ENCODE measurements at places on chromosomes 11 and 22.

DNA sequence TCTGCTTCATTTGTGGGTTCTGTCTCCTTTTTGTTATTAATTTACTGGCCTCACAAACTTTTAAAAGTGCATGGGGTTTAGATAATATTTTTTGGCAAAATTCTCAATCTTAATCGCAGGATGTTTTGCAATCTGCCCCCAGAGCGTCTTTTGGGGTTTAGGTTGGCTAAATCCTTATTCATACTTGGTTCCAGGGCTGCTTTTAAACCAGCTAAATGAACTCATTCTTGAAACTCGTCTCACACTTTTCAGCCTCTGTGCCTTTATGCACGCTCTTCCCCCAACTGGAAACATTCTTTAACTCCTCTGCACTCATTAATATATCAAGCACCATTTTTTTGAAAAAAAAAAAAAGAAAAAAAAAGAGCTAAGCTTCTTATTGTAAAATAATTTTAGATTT, 131.7 kb downstream of the KIF18A start:
- DNase-seq = no peak

DNA sequence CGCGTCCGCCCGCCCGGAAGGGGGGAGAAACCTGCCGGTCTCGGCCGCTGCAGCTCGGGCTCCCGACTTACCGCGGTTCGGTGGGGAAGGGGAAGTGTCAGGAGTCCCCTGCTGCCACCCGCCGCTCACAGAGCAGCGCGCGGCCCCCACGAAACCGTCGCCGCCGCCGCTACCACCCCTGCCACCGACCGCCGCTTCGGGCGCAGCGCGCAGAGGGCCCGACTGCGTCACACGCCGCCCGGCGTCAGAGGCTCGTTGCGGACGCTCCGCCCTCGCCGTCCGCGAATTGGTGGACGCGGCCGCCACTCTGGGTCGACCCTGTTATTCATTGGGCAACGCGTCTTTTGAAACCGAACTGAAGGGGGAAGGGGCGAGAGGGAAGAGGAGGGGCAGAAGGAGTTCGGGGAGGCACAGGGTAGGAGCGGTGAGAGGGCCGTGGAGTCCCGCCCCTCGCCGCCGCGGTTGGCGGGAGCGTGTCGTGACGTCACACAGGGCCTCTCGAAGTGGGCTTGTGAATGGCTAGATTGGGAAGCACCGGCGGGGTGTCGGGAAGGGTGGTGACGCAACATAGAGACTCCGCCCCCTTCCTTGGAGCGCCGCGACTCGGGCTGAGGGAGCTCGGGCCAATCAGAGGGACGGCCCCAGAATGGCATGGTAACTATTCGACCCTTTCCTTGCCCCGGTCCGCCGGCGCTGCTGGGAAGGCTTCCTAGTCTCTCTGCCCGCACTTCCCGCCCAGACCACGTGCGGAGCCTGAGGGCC, at the start of gene NUP98:
Gene NUP98 (minus strand): TSS at position 226 of the 762 bp plus-strand sequence. CDS start 15,437 bp downstream, outside the sequence.
- peak; percentile 100 for DNase-seq

DNA sequence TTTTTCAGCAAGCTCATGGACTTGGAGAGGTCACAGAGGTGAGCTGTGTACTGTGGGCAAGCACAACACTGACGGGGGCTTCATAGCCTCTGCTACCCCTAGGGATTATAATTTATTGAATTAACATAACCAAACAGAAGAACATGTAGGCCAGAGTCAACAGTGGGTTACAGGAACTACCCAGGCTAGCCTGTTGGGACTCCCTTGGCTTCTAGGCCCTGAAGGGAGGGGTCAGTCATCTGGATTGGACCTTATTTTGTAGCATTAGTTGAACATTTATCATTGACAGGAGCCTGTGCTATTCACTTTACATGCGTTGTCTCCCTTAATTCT, 56.9 kb downstream of the KREMEN1 start:
- no peak for DNase-seq

GRCh38 chr11:126915430-126915829, 85.1 kb downstream of the KIRREL3 start:
- no peak for DNase-seq

DNA sequence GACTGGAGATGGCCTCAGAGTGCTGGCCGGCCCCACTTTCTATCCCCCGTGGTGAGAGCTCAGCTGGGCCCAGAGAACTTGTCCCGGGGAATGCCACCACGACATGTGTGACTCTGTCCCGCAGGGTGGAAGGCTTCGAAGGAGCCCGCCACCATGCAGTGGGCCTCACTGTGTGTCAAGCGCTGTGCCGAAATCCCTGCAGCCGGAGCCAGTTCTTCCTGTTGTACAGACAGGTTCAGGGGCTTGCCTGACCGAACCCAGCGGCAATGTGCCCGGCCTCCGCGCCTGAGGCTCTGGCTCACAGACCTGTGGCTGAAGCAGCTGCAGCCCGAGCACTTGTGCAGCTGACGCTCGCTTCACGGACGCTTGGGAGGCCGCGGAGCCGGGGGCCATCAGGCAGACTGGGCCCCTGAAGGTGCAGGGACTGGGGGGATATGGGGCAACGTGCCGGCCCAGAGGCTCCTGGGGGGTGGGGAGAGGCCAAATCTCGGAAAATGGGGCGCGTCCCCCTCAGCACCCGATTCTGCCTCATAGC, 650 bp downstream of the PPM1F start:
- DNase-seq = no peak

DNA sequence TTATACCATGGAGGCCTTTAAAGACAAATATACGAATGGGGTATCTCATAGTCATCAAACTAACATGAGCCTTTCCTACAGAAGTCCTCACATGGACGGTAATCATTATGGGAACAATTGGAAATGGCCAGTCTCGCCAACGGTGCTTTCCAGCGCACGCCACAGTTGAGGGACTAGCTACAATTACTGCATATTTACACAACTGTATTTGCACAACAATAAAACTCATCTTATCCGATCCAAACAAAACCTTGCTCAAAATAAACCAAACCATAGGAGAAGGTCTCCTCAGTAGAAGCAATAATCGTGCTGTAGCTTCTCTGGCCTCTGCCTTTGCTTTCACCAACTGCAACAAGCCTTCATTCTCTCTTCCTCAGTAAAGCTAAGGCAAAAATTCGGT, 5.9 kb downstream of the CADM1 start:
- no peak for DNase-seq

DNA sequence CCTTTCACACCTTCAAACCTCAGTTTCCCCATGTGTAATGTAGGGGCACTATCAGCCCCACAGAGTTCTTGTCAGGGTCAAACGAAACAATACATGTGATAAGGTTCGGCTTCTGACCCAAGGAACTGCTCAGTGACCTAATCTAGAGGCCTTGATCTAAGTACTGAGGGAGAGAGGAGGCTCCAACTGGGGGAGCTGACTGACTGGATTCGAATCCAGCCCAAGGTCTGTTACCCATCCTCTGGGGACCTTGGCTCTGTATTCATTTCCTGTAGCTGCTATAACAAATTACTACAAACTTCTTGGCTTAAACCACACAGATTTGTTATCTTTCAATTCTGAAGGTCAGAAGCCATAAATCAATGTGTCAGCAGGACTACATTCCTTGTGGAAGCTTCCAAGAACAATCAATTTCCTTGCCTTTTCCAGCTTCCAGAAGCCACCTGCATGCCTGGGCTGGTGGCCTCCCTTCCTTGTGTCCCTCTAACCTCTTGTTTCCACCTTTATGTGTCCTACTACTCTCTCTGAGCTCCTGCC, 10.7 kb upstream of the ANAPC15 start:
- no peak for DNase-seq

Measured in cerebellum (tissue), 4 donors.